ENCODE measurements at places on chromosomes 6 and 20.
A peak's percentile ranks its signal among the peaks of the same experiment; 100 is the strongest.

- DNase-seq = no peak
These were observed 11.6 kb downstream of the SNPH start for GRCh38 chr20:1277529-1278322.

- no peak for DNase-seq
These were observed 27.0 kb upstream of the SLA2 start for GRCh38 chr20:36672991-36673390.

DNA sequence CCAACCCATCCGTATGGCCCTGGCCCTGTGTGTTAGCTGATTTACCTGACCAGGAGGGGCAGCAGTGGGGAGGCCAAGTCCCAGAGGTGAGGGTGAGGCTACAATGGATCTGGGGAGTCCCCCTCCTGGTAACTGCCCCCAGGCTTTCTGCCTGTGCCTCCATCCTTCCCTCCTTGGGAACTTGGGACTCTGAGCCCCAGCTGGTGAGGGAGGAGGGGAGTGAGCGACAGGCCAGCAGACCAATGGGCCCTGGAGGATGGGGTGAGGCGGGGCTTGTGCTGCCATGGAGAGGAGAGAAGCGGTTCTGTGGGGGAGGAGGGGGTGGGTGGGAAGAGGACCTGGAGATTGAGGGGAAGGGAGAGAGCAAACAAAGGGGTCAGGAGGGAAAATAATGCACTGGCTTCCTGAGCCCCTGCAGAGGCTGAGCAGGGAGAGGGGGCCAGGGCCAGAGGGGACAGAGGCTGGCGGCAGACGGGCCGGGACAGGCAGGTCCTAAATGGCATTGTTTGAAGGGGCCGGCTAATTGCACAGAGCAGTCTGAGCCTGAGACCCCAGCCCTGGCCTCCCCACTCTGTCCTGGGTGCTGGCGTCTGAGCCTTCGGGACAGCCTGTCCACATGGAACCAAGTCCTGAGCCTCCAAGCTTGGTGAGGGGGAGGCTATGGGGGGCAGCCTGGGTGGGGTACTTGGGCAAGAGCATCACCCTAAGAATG is 17.5 kb downstream of the DNMT3B start:
- no peak for DNase-seq

GRCh38 chr6:139528471-139528870 is 154.0 kb upstream of the CITED2 start:
- DNase-seq = no peak

DNA sequence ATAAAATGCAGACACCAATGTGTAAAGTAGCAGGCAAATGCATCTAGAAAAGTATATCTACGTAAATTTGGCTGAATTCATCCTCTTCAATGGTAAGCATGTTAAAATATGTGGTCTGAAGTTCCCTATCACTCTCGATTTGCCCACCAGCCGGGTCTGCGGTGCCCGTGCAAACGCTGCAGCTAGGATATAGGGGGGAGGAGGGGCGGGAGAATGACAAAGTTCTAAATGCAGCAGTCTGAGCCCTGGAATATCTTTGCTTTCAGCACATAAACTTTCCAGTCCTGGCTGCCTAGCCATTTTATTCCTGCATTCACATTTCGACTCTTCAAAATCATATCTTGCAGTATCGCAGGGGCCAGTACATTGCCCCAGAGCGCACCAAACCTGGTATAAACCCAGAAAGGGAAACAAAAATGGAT is 708 bp downstream of the NRN1 start:
- no peak for DNase-seq

DNA sequence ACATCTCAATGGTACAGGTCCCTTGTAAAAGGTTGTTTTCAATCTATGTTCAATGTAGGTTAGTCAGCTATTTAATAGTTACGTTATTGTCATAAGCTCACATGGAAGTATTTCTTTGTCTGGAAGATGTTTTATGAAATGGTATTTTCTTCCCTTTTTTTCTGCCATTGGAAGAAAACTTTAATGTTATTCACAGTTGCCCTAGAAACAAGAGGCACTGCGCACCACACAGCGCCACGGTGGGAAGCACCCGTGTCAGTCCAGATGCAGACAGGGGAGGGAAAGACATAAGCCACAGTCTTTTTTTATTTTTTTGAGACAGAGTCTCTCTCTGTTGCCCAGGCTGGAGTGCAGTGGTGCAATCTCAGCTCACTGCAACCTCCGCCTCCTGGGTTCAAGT is 82.1 kb downstream of the GCNT2 start:
- DNase-seq = no peak

DNA sequence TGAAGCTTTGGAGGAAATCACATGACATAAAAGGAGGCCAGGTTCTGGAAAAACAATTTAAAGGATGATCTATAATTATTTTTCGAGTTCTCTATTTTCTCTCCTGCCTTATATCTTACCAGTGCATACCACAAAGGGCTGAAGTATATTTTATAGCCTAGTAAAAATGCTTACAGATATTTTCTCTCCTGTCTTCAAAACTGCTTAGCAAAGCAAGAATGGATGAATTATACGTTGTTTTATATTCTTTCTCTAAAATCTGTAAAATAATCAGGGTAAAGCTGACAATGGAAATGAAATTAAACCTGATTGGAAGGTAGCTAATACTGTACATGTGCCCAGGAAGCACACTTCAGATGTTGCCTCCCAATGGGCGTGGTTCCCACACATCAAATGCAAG is 123.7 kb downstream of the F13A1 start:
- no peak for DNase-seq

- DNase-seq = no peak
These were observed 435.5 kb upstream of the NRSN1 start for GRCh38 chr6:23690453-23691049.

DNA sequence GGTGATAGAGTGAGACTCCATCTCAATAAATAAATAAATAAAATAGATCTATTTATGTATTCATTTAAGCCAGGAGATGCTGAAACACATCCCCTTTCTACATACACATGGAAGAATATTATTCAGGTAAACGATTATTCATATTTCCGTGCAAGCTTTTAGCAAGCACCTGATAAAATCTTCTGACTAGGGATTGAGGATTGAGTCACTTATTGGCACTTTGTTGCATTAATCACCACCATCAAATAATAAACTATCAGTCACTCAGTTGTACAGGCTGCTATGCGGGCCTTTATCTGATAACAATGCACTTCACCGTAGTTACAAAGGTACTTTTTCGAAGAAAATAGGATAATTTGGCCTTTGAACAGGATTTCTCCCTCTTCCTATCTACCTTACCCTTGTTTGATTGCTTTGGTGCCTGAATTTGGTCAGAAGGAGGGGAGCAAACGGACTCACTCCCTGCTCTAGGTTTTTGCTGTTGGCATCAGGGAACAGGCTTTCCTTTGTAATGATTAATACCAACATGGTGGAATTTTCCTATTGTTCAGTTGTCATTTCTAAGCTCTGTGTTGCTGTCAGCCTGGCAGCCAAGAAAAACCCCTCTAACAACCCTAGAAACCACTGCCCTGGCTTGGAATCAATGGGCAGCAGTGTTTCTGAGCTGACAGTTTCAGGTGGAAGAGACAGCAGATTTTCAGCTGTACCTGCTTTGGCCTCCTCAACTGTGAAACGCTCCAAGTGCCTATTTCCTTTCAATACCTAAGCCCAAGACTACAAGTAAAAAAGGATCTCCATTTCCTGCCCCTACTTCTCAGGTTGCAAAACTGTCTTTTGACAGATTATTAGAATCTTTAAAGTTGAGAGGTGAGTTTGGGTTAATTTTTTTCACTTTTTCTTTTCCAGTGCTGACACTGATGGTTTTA is 63.0 kb downstream of the MYB start:
- DNase-seq = no peak

DNA sequence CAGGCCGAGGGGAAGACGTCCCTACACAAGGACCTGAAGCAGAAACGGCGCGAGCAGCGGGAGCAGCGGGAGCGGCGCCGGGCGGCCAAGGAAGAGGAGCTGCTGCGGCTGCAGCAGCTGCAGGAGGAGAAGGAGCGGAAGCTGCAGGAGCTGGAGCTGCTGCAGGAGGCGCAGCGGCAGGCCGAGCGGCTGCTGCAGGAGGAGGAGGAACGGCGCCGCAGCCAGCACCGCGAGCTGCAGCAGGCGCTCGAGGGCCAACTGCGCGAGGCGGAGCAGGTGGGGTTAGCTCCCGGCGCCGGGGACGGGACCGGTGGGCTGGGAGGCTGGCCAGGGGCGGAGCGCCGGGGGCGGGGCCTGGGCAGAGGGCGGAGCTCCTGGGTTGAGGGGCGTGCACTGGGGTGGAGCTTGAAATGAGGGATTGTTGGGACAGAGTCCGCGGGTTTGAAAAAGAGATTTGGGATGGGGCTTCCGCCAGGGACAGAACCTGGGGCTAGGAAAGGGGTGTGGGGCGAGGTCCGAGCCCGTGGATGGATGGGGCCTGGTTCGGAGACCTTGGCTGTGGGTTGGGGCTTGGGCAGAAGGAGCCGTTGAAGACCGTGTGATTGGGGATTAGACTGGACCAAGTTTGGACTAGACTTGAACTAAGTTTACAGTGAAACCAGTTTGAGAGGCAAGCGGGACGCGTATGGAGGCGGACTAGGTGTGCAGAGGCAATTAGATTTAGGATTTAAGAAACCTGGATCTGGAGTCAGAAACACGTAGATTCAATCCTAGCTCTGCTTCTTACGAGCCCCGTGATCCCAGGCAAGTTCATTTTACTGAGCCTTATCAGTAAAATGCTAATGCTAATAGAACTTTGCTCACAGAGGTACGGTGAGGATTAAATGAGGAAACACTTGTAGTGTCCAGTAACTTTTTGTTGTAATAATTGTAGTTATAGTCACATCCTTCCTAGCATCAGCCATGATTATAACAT is 20.9 kb downstream of the DEF6 start:
- peak; percentile 69 for DNase-seq

DNA sequence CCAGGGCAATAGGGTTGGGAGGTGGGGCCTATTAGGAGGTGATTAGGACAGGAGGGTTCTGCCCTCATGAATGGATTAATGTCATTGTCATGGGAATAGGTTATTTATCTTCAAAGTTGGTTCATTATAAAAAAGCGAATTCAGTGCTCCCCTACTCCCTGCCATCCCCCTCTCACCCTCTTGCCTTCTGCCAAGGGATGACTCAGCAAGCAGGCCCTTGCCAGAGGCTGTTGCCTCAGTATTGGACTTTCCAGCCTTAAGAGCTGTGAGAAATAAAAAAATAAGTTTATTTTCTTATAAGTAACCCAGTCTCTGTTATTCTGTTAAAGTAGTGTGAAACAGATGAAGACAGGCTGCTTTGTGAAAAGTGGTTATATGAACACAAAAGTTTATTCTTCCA is 381.1 kb upstream of the ZFP64 start:
- DNase-seq = no peak

- DNase-seq = peak; percentile 45
These were observed 13.0 kb downstream of the PI3 start for GRCh38 chr20:45187693-45188092.

DNA sequence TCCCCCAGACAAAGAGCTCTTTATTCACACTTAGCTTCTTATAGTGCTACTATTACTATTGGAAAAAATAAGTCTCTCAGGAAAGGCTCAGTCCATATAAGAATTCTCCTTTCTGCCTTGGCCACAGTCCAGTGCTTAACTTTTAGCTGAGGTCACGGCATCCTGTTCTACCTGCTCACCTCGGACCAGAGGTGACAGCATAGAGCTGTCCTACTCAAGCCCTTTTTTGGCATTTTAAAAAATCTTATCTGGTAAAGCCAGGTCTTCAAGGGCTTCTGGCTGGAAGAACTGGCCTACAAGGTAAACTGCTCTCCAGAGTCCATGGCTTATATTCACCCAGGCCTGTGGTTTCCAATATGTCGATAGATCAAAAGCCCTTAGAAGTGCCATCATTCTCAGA is 109.7 kb downstream of the RCAN2 start:
- DNase-seq = no peak

DNA sequence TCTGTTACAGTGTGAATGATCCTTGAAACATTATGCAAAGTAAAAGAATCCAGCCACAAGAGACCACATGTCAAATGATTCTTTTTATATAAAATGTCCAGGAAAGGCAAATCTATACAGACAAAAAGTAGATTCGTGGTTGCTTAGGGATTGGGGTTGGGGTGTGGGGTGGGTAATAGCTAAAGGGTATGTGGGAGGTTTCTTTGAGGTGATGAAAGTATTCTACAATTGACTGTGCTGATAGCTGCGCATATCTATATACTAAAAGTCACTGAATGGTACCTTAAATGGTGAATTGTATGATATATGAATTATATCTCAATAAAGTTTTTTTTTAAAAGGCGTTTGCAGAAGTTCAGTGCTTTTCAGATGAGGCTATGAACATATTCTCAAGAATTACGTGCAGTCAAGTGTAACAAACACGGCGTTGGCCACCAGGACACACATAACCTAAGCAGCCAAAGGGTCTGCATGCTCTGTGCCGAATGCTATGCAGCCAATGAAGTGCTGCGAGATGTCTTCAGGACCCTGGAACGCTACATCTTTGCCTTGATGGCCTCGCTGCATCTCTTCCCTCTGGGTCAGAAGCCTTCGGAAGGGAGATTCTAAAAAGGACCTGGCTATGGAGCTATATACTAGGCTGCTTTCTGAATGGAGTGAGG is 96.9 kb downstream of the SCML4 start:
- DNase-seq = no peak
